ENCODE measurements at places on chromosomes 4 and X. TPM values are rescaled to one million over a fixed set of nuclear protein-coding genes. Genes with fewer than 3 reads are reported as not detected.

DNA sequence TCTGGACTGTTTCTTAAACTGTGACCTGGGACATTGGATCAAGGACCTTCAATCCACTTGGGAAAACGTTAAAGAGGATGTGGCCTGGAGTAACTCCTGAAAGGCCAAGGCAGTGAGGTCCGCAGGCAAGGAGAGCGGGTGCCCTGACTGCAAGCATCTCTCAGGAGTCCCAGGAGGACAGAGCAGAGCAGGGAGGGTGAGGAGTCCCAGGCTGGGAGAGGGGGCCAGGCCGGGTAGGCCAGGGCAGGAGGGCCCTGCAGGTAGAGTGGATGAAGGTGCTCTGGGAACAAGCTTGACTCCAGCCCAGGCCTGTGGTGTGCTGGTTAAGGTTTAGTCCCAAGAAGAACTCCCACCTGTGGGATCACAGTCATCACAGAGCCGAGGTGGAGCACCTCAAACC, 13.8 kb downstream of the PNMA6E start:
- DNase-seq, result no peak

The MAGEA8 gene
- not detected for total RNA-seq

- no peak for DNase-seq
Measured at GRCh38 chr4:11343536-11343935, 85.2 kb downstream of the HS3ST1 start.

GRCh38 chrX:6307156-6307555, 78.5 kb upstream of the NLGN4X start:
- no peak for DNase-seq

DNA sequence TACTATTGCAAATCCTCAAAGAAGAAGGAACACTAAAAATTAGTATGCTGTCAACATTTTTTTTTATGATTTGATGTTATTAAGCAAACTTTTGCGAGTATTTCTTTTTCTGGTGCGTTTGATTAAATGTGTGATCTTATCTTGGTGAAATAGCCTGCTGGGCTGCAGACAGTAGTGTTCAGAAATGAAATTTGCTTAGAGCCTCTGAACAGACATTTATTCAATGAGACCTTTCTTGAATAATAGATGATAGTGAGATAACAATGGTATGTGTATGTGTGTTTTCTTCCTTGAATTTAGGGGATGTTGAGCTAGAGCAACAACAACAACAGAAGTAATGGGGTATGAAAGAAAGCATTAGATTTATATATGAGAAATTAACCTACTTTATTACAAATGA, 12.7 kb downstream of the ADGRL3 start:
- DNase-seq, result no peak

DNA sequence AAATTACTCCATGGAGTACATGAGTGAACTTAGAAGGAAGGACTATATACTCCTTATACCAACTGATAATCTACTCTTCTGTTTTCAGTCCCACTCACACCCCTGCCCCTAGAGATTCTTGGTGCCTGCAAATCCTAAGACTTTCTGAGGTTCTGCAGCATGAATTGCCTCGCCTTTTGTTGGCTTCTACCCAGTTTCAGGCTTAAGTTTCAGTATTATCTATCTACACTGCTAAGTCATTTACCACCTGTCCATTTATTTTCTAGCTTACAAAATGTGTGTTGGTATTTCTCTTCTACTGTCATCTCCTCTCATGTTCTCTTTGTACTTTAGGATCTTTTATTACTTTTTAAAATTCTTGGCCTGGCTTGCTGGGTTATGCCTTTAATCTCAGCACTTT, 94.4 kb upstream of the AMOT start:
- no peak for DNase-seq

DNA sequence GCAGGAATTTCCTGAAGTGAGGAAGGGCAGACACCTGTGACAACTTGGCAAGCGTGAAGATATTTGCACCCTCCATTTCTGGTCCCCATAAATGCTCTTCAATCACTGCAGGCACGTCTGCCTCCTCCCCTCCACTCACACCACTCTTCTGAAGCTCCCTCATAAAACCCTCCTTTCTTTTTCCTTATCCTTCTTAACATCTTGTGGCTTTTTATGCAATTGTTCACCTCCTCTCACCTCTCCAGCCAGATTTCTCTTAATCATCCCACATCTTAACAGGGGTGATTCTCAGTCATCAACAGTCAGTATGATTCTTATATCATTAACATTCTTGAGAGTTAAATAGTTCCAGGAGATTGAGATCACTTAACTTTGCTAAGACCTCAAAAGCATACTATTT, 277.4 kb downstream of the SPRY1 start:
- DNase-seq, result no peak

- DNase-seq, result no peak
Measured at GRCh38 chrX:19865567-19866363, 21.6 kb downstream of the SH3KBP1 start.

DNA sequence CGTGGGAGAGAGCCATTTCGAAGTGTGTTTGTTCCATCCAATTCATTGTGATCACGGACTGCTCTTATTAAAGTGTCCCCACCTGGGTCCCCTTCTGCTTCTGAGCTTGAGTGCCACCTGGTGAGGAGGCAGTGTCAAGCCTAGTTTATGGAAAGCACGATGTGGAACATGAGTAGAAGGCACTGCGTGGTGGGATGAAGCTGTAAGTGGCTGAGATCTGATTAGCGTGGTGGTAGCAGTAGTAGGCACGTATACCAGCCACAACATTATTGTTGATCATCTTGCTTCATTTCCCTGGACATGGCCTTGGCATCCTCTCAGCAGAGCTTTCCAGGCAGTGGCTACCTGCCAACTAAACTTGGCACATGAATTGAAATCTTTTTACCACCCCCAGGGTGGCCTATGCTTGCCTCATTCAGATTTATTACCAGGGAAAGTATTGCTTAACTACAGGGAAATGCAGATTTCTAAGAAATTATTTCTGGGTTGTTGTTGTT, 46.4 kb downstream of the GPAT3 start:
- no peak for DNase-seq

- no peak for DNase-seq
Measured at GRCh38 chr4:25993395-25994185, 79.6 kb downstream of the SMIM20 start.

The GAGE12H gene
- total RNA-seq, result not detected

DNA sequence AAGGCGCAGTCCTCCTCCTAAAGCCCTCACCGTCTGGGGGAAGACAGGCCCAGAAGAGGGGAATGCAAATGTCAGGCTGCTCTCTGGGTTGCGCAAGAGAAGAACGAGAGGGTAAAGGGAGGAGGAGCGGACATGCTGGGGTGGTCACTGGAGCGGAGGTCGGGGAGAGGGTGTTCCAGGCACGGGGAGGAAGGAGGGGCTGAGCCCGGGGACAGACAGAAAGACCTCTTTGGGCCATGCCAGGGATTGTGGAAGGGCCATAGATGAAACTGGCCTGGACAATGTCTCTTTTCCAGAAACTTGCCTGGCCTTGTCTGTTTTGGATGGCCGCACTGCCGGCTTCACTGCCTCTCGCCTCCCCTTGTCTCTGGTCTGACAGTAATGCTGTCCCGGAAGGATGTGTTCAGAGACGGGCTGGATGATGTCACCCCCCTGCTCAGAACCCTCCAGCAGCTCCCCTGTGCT, 121.0 kb downstream of the SORCS2 start:
- DNase-seq, result no peak

- no peak for DNase-seq
Measured at GRCh38 chr4:181822005-181822375, 421.2 kb upstream of the TENM3 start.

The AFP gene
- not detected for total RNA-seq

DNA sequence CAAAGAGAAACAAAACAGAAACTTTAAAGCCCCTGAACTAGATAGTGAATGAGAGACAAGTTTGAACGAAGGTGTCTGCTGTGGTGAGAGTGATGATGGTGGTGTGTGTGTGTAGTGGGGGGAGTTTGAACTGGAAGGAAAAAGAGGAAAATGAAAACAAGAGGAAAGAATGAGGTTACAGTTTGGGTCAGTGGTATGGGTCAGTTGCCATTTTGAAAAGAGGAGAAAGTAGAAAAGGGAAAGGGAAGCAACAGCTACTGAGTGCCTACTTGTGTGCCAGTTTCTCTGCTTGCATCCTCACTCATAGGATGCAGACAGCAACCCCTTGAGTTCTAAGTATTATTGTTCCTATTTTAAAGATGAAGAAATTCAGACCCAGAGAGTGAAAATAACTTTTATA, 26.0 kb downstream of the NHSL2 start:
- no peak for DNase-seq

The SULT1B1 gene
- total RNA-seq, result 0.24 TPM

Data from glomerular endothelial cell (primary cell).